Activated T-cell treated with anti-CD3 and anti-CD28 coated beads for 4 hours (primary cell): ENCODE measurements at places on chromosomes 6 and 20.

GRCh38 chr6:6412221-6412620 is 91.8 kb upstream of the F13A1 start:
- no peak for DNase-seq

GRCh38 chr20:53739799-53740785 is 146.5 kb upstream of the ZNF217 start:
- DNase-seq: no peak

GRCh38 chr6:51855310-51856082 is 231.9 kb downstream of the PKHD1 start:
- no peak for DNase-seq

DNA sequence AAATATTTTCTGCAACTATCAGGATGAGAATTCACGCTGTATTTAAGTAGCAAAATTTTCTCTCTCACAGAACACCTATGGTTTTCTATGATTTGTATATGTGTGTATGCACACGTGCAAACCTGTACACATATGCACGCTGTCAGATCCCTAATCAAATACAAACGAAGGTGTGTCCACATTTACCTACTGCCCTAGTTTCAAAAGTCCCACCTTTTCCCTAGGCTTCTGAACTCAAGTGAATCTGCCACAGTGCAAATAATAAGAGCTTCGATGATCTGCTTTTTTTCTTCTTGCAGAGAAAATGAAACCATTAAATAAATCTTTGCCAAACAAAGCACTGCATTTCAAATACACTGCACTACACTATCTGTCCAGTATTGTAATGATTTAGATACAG is 6.5 kb downstream of the HIVEP2 start:
- no peak for DNase-seq

DNA sequence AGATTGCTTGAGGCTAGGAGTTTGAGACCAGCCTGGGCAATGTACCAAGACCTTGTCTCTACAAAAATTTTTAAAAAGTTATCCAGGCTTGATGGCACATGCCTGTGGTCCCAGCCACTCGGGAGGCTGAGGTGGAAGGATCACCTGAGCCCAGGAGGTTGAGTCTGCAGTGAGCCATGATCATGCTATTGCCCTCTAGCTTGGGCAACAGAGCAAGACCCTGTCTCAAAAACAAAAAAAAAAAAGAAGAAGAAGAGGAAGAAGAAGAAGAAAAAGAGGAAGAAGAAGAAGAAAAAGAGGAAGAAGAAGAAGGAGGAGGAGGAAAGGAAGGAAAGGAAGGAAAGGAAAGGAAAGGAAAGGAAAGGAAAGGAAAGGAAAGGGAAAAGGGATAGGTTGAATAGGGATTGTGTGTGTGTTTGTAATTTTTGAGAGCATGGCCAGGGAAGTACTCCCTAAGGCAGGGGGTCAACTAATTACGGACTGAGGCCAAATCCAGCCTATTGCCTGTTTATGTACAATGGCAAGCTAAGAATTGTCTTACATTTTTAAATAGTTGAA is 43.0 kb upstream of the ZNF217 start:
- no peak for DNase-seq

- no peak for DNase-seq
Observed at GRCh38 chr20:17678295-17678694, 3.7 kb downstream of the RRBP1 start.

DNA sequence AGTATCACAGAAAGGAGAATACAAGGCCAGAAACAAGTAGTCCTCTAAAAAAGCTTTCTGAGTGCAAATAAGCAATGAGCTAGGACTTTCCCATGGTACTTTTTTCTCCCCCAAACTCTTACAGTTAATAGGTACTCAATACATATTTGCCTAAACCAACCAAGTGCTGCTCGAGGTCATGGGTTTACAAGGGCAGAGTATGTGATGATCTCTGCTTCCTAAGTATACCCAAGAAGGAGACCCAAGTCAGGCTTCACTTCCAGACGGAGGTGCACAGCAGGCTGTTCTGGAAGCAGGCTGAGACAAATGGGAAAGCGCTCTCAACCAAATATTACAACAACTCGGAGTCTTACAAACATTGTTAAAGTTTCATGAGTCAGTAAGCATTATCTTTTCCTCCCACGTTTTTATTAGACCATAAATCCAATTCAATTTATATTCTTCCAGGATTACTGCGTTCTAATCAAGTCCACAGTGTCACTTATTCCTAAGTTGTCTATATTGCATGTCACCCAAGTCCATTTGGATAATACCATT is 8.1 kb downstream of the FYN start:
- no peak for DNase-seq

GRCh38 chr20:38092915-38093314 is 59.4 kb downstream of the RPRD1B start:
- no peak for DNase-seq

DNA sequence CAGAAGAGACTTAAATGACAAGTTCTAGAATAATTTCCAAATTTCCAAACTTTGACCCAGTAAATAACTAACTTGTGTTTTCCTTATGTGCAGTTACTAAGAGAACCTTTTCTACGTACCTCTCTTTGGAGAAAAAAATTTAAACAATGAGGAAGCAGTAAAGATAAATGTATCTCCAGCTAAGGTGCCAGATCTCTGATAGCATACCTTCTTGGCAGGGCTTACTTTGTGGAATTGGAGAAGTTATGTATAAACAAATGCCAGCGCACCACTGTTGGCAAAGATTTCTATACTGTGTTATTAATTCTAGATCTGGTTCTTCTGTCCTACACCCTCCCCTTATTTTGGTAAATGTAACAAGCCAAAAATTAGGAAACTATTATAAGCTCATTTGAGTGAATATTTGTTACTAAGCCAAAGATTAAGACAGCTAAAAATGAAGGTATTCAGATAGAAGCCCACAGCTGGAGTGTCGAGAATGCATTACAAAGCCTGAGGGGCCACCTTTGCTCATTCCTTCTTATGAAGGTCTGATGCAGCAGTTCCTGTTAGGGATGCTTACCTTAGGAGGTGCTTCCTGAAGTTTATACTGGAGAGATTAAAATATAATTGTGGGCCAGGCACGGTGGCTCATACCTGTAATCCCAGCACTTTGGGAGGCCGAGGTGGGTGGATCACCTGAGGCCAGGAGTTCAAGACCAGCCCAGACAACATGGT is 373.1 kb upstream of the SOX4 start:
- no peak for DNase-seq

- no peak for DNase-seq
Observed at GRCh38 chr20:20395903-20396568, 28.1 kb downstream of the INSM1 start.

- no peak for DNase-seq
Observed at GRCh38 chr20:1171461-1172093, 13.2 kb downstream of the TMEM74B start.

DNA sequence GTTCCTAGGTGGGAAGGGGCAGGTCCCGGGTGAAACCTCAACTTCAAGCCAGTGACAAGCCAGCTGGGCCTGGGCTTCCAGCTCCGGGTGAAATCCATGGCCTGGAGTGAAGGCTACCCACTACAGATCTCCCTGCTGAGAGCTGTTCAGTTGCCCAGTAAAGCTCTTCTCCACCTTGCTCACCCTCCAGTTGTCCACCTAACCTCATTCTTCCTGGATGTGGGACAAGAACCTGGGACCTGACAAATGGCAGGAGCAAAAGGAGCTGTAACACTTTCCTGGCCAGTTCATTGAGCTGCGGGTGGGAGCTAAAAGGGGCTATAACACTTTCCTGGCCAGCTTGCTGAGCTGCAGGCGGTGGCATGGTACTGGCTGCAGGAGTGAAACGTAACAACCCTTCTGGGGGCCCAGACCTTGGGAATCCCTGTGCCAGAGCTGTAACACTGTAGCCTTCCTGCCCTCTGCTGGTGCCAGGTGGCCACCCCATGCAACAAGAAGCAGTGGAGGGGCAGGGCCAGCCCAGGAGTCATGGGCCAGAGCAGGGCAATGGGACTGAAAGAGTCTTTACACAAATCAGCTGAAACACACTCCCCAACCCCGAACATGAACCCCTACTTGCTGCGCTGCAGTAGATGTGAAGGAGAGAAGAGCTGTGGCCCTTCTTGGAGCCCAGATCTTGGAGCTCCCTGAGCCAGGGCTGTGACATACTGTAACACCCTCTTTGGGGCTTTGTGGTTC is 3.6 kb upstream of the HINT3 start:
- no peak for DNase-seq
